ENCODE measurements at places on chromosomes 7 and 10.

DNA sequence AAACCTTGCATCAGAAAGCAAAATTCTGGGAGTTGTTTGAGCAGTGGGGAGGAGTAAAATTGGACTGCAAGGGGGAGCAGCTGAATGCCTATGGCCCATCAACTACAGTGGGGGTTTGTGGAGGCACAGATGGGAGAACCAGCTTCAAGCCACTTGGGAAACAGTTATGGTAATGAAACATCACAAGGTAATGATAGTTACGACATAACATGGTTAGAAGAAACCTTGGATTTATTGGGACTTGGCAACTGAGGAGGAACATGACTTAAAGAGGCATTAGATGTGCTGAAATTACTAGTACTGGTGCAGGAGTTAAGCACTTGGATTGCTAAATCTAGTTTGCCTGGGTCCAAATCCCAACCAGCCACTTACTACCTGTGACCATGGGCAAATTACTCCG lies 868.4 kb downstream of the KCNMA1 start:
- no peak for DNase-seq

DNA sequence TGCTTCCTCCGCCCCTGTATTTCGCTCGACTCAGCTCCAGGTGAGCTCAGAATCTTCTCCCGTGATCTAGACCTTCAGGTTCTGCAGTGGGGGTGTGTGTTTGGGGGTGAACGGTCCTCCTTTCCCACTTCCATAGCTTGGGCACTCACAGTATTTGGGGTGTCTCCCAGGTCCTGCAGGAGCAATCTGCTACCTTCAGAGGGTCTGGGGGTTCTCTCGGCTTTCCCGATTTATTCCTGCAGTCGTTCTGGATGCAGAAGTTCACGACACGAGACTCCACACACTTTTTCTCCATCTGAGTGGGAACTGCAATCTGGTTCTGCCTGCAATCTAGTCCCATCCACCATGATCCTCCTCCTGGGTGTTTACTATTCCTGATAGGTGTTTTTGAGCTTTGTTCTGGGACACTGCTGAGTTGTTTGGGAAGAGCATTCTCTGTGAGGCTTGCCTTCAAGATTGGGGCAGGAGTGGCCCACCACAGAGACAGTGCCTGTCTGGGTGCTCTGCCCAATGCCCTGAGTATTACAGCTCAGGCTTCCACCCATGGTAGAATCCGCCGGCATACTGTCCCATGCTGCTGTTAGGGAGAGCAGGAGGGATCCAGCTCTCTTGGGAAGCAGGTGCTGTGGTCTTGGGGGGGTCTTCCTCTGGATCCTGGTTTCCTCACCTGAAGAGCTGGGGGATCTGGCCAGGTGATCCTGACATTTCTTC lies 29.8 kb downstream of the JAKMIP3 start:
- DNase-seq, result no peak

DNA sequence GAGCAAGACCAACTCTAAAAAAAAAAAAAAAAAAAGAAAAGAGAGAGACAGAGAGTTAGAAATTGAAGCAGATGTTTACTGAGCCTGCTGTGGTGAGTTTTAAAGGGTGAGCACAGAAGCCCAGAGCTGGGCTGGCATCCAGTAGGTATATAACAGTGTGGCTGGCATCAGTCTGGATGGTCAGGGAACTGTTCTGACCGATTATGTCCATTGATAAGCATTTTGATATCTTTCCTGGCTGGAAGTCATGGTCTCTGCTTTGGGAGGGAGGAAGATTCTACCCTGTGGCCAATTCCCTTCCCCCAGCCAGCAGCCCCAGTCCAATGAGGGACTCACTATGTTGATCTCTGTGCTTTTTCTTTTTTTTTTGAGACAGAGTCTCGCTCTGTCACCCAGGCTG lies 65.2 kb upstream of the PODXL start:
- DNase-seq, result no peak

DNA sequence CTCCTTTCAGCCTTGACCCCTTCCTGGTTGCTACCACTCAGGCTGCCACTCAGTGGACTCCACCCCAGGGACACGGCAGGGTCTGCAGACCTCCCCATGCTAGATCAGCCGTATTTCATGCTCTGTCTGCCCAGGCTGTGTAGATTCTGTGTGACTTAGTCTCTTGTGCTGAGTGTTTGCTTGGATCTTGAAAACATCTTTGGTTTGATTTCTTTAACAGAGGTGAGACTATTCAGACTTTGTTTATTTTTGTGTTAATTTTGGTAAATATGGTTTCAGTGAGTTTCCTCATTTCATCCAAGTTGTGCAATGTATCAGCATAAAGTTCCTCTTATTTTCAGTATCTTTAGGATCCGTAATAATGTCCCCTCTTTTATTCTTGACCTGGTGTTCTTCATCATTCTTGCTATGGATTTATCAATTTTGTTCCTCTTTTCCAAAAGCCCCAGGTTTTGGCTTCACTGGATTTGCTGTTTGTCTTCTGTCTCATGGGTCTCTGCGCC lies 21.2 kb upstream of the PWWP2B start:
- no peak for DNase-seq

All from muscle of leg (tissue), 16 donors.